ENCODE measurements at places on chromosomes 6 and 20. TPM values are rescaled to one million over a fixed set of nuclear protein-coding genes. Genes with fewer than 3 reads are reported as not detected.

Gene OLIG3
- total RNA-seq, result not detected

GRCh38 chr20:15831201-15831600, 742.0 kb downstream of the KIF16B start:
- DNase-seq, result no peak

GRCh38 chr20:53767206-53767930, 173.7 kb upstream of the ZNF217 start:
- DNase-seq, result no peak

- no peak for DNase-seq
These were observed 187.1 kb downstream of the TFAP2B start for GRCh38 chr6:51005779-51006178.

Gene NFKBIE
- total RNA-seq, result 2.1 TPM

DNA sequence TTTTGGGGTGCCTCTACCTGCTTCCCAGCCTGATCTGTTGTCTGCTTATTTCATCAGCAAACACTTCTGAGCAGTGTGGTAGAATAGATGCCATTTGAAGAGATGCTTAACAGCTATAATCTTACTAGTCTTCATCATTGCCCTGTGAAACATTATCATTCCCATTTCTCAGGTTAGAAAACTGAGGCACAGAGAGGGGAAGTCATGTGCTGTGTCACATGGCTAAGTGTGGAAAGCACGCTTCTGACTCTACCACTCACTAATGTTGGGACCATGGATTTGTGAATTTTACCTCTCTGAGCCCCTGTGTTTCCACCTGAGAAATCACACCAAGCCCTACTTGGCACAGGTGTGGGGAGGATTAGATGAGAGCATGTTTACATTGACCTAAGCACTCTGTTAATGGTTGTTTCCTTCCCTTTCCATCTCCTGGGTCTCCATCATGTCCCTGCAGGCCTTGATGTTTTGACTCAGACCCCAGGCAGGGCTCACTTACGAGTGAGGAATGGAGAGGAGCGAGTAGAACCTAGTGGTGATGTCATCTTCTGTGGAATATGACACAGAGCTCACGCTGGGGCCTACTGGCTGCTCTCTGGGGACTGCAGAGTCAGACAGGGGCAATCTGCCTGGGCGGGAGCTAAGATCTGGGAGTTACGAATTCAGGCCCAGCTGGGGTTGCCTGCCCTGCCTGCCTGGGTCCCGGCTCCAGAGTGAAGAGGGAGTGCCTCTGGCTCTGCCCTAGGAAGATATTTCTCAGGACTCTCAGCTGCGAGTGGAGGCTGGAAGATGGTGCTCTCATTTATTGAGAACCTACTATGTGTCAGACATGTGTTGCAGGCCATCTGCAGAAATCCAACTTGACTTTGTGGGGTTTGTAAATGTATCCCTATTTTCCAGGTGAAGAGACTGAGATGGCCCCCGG, 64.3 kb downstream of the CDH22 start:
- DNase-seq, result no peak

DNA sequence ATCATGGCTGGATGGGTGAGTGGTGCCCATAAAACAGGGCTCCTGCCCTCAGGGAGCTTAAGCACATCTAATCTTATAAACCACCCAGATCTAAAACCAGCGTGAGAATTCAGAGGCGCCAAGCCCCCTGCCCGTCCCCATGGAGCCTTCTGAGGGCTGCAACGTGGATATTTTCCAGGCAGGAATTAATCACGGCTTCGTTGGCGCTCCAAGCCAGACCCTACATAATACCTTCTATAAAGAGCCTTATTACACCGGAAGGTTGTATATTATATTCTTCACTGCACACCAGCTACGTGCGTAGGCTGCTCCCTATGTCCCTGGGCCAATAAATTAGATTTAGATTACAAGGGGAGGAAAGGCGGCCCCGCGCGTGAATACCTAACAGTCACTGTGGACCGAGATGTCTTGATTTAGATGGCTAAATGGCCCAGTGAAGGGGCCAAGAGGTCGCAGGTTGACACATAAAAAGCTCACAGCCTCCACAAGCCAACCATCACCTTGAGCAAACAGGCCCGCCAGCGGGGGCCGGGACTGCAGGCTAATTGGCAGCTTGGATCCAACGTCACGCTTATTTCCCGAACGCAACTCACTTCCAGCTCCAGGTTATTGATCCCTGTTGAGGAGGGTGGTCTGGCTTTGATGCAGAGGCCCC, 64.7 kb upstream of the APCDD1L start:
- no peak for DNase-seq

- DNase-seq, result no peak
These were observed 404.1 kb downstream of the LMBRD1 start for GRCh38 chr6:69392745-69393144.

DNA sequence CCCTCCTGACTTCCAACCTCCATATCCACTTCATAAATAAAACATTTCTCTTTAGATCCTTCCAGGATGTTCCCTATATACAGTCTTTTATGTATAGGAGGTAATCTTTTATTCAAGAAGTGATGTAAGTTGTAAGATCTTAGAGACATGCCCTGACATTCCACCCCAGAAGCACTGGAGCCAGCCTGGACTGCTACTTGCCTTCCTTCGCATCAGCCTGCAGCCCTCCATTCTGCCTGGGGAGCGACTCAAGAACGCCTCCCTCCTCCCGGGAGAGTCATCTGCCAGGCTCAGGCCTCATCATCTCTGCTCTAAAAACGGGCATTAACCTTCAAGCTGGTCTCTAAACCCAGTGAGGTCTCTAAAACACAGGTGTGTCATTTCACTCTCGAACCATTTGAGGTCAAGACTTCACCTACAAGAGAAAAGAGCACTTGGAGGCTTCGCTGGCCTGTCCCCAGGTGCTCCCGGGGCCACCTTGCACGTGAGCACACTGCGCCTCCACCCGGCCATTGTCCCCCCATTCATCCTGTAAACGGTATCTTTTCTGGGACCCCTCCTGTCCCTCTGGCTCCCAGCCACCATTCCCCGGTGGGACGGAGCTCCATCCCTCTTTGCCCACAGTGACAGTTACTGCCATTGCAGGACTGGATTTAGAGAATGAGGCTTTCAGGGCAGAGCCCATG, 107.5 kb upstream of the PDE10A start:
- no peak for DNase-seq

- no peak for DNase-seq
These were observed 210.4 kb downstream of the GMDS start for GRCh38 chr6:2035046-2035445.

Gene SLA2
- total RNA-seq, result 0.19 TPM
